ENCODE measurements at places on chromosomes 5 and 9.

GRCh38 chr5:170743876-170744212 lies 39.7 kb upstream of the GABRP start:
- DNase-seq, result no peak

DNA sequence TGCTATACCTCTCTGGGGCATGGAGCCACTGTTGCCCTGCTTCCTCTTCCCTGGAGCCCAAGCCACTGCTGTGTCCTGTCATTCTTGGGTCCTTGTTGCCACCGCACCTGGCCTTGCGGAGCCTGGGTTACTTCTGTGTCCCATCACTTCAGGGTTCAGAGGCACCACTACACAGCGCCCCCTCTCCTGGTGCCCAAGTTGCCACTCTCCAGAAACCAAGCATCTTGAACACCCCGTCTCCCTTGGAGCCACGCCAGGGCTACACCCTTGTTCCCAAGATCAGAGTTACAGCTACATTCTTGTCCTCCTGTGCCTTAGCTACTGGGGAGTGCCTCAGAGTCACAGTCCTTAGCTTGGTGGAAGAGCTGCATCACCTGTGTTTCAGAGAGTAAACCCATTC lies 147.2 kb upstream of the CD180 start:
- DNase-seq, result no peak

DNA sequence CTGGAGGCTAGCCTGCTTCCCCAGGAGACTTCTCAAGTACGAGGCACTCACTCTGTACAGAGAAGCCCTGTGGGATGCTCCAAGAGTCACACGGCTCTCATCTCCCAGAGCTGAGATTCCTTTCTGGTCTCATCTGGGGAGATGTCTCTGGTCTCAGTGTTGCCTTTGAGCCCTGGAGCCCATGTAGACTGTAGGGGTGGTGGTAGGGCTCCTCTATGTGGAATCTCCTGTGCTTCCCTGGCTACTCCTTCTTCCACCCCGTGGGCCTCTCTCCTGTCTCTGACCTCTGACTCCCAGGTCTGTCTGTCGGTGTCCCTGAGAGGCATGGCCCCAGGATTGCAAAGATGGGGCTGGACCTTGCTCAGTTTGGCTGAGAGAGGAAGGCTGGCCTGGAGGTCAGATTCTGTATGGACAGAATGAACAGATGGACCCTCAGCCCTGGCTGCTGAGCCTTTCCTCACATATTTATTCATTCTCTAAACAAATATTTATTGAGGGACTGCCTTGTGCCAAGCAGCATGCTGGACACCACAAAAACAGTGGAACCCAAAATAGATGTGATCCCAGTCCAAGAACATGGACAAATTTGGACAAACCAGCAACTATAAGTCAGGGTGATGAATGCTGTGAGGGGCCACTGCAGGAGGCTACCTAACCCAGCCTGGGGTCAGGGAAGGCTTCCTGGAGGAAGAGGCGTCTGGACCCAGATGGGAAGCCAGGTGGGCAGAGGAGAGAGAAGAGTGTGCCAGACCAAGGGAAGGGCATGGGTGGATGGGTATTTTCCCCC lies 2.6 kb downstream of the CCL19 start:
- DNase-seq, result peak; percentile 48

- no peak for DNase-seq
These were observed 1048.6 kb upstream of the SEMA6A start for GRCh38 chr5:117623042-117623805.

DNA sequence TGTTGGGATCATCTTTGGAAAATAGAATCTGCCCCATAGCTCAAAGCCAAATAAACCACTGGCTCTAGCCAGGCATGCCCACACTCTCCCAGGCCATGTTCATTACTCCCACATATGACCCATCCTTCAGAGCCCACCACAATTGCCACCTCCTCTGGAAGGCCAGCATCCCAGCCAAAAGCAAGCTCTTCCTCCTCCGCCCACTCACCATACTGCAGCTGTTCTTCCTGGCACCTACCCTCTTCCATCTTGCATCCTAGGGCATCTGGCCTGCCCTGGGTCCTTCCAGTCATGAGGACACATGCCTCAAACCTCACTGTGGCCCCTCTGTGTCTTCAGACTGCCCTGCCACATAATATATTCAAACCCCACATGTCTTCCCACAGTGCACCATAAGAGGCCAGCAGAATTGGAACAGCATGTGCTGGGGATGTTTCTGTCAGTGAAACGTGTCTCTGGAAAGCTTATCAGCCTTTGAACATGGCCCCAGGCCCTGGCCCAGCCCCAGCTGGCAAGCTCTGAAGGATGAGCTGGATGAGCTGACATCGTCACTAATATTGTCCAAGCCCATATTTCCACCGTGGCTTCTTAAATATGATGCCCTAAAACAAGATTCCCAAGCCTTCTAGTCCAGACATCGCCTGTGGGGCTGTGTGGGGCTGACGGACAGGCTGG lies 230.8 kb downstream of the AGTPBP1 start:
- no peak for DNase-seq

DNA sequence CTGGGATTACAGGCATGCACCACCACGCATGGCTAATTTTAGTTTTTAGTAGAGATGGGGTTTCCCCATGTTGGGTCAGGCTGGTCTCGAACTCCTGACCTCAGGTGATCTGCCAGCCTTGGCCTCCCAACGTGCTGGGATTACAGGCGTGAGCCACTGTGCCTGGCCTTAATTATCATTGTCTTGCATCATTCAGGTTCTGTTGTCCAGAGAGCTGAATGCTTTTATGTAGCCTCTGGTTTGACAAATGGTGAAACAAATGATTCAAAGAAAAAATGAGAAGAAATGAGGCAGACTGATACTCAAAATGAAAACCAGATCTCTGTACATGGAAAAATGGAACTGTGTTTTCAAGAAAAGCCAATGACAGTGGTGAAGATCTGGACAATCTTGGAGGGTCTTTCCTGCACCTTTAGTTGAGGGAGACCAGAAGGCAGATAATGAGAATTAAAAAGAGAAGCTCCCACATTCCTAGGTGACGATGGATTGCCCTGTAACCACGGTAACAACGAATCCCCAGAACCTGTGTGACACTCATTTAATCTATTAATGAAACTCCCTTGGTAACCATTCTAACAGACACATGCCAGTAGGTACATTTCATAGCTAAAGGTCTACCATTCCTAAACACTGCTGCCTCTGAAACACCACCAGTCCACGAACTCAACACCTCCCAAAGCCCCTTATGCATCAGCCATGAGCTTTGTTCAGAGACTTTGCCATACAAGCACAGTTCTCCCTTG lies 1.6 kb downstream of the TEX48 start:
- DNase-seq, result no peak

GRCh38 chr9:23820451-23821374 lies 5.3 kb downstream of the ELAVL2 start:
- no peak for DNase-seq

DNA sequence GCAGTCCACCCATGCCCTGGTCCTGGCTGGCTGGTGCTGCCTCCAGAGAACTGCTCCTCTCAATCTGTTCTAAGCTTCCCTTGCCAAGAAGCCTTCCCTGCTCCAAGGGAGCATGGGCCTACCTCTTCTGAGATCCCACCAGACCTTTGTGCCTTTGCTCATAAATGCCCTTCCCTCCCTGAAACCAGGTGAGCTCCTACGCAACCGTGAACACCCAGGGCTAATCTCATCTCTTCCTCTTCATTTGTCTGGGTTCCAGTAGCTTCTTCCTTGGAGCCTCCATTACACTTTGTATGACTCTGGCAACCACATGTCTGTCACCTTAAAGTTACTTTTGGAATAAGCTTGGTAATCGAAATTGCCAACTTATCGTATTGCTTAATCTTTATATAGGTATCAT lies 270.6 kb downstream of the PBX3 start:
- DNase-seq, result no peak

GRCh38 chr9:134372581-134373267 lies 46.5 kb downstream of the RXRA start:
- peak; percentile 84 for DNase-seq

DNA sequence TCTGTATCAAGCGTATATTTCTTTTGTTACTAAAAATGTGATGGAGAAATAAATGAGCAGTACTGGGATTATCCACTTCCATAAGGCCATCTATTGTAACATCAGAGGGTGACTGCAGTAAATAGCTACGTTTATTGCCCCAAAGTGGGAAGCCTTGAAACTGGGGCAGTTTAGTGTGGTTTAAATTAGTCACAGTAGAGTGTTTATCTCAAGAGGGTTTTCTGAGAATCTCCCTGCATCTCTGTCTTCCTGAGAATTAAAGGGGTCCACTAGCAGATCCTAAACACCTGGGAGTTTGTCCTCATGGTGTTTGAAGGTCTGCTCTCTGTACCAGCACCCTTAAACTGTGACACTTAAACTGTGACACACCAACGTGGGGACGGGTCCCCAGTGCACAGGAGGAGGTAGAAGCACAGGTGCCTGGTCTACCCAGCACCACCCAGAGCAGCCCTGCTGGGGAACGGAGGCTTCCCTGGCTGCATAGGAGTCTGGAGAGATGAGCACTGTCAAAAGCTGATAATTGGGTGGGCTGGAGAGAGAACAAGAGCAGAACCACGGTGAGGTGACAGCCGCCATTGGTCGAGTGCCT lies 25.2 kb downstream of the PRRC2B start:
- no peak for DNase-seq

GRCh38 chr5:129099184-129099569 lies 4.6 kb downstream of the ISOC1 start:
- no peak for DNase-seq

DNA sequence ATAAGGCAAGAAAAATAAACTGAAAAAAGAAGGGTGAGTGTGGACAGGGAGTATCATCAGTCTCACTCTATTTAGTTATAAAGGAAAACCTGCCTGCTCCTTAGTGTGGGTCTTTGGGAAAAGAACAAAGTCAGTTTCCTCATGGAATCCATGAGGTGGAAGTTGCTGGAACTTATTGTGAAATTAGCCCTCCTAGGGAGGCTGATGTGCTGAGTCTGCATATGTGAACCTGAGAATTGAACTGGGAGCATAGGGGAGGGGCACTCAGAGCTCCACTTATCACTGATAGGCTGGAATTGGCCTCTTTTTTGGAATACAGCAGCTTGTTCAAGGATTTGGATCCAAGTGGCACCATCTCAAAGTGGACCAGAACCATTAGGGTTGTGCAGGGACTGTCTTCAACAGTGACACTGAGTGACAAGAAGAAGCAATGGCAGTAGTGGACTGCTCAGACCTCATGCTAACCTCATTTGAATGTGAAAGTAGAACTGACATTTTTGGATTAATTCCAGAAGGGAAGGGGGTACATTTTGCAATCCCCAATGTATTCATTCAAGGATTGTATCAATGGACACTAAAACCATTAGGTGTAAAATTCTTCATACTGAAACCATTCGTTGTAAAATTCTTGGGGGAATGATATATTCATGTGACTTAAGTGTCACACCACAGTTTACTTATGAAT lies 103.6 kb upstream of the KLF9 start:
- DNase-seq, result no peak

DNA sequence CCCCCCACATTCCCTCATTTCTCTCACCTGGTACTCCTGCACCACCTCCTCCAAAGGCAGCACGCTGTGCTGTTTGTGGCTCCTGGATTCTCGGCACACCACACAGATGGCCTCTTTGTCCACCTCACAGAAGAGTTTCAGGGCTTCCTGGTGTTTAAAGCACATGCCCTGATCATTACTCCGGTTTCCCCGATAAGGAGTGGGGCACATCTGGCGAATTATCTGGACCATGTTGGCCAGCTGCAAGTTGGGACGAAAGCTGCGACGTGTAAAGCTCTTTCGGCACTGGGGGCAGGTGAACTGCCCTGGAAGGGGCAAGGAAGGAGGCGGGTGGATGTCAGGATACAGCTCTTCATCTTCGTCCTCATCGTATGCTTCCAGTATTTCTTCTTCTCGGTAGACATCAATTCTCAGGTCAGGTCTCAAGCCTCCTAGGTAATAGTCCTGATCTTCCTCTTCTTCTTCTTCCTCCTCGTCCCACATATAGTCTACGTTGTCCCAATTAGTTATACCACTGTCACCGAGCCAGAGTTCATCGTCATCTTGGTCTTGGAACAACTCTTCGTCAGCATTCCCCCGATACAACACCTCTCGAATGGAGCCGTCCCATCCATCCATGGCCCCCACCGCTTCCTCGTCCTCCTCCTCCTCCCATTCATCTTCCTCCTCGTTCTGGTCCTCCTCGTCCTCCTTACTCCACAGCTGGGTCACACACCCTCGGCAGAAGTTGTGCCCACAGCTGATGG lies 796 bp downstream of the TRIM52 start:
- no peak for DNase-seq

DNA sequence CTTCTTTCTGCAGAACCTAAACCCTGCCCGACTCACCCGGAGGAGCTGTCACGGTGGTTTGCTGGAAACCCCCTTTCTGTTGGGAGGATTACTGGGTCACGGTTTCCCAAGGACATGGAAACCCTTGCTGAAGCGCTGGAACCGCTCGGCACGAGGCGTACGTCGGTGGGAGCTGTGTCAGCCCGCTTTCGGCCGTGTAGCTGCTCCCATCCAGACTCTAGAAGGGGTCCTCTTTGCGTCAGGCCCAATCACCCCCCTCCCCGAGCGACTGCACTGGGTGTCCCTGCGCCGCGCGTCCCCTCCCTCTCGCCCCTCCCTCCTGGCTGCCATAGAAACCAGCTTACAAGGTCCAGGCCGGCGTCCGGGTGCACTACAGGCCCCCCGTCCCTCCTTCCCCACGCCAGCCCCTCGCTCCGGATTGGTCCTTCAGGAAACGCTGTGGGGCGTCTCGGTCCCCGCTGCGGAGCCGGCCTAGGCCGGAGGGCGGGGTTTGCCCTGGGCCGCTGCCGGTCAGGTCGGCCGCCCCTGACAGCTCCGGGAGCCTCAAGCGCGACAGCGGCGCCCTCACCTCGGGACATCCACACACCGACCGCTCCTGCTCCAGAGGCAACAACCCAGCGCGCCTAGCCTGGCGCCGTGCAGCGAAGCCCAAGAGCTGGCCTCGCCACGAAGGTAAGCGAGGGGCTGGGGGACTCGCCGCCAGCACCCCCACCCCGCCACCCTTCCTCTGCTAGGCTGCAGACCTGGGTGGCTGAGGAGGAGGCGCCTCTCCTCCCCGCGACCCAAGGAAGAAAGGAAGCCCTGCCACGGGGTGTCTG lies at the start of gene NIM1K:
Gene NIM1K, plus strand, starts transcription at position 486 of the 818 bp plus-strand sequence. CDS start 53,551 bp downstream, outside the sequence.
- DNase-seq, result peak; percentile 58

GRCh38 chr5:81856948-81857928 lies 106.3 kb upstream of the SSBP2 start:
- DNase-seq, result peak; percentile 71

- no peak for DNase-seq
These were observed 14.5 kb upstream of the SRP19 start for GRCh38 chr5:112846556-112846955.
